ENCODE measurements at places on chromosomes 6 and 20.

GRCh38 chr6:36479256-36479655 is 36.5 kb downstream of the KCTD20 start:
- DNase-seq, result no peak

GRCh38 chr20:48892891-48893290 is 28.6 kb upstream of the ARFGEF2 start:
- DNase-seq, result no peak

- no peak for DNase-seq
These were observed 61.1 kb upstream of the TBX18 start for GRCh38 chr6:84825461-84825860.

GRCh38 chr6:116047173-116047933 is 13.3 kb downstream of the FRK start:
- DNase-seq, result no peak

DNA sequence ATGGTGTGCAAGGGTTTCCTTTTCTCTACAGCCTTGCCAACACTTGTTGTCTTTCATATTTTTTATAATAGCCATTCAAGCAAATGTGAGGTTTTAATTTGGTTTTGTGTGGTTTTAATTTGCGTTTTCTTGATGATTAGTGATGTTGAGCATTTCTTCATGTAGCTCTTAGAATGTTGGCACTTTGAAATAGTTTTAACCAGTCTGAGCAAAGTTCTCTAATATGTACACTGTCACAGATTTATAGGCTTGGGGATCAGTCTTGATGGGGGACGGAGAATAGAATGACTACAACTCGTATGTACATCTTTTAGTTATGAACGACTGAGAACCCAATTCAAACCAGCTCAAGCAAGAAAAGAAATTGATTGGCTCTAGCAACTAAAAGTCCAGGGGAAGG is 1003.1 kb downstream of the KIF16B start:
- no peak for DNase-seq

GRCh38 chr6:134934793-134935485 is 15.0 kb downstream of the ALDH8A1 start:
- no peak for DNase-seq

DNA sequence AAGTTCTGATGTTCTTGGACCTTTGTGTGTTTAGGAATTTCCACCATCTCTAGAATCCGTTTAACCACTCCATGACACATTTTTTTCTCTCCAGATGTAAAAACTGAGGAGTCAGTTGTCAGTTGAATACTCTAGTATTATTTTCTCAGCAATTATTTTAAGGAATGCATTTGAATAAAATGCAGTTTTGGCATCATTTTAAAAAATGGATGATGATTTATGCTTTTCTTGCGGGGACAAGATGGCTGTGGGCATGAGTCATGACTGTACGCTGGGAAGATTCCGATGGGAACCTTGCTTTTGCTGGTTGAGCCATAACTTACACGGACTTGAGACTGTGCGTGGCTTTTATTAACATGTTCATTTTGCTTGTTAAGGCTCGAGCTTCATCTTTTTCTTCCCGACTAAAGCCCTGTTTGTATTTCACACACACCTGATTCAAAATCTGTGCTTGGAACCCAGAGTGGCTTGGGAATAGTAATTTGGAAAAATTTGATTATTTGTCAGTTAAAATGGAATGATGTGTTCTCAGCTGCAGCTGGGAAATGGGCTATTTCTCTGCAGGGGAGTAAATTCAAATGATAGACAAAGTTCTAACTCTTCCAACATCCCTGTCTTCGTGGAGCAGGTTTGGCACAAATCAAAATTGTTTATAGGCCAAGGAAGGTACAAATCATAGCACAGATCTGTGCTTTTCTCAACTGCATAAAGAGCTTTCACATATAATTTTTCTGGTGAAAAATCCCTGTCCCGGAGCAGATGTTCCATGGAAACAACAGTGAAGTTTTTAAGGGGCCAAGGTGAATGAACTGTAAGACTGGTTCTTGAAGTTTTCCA is 470.5 kb upstream of the JAG1 start:
- no peak for DNase-seq

GRCh38 chr6:130760006-130760405 is 67.2 kb upstream of the SMLR1 start:
- DNase-seq, result peak; percentile 14

GRCh38 chr20:50285376-50286173 is 94.9 kb downstream of the CEBPB start:
- no peak for DNase-seq

DNA sequence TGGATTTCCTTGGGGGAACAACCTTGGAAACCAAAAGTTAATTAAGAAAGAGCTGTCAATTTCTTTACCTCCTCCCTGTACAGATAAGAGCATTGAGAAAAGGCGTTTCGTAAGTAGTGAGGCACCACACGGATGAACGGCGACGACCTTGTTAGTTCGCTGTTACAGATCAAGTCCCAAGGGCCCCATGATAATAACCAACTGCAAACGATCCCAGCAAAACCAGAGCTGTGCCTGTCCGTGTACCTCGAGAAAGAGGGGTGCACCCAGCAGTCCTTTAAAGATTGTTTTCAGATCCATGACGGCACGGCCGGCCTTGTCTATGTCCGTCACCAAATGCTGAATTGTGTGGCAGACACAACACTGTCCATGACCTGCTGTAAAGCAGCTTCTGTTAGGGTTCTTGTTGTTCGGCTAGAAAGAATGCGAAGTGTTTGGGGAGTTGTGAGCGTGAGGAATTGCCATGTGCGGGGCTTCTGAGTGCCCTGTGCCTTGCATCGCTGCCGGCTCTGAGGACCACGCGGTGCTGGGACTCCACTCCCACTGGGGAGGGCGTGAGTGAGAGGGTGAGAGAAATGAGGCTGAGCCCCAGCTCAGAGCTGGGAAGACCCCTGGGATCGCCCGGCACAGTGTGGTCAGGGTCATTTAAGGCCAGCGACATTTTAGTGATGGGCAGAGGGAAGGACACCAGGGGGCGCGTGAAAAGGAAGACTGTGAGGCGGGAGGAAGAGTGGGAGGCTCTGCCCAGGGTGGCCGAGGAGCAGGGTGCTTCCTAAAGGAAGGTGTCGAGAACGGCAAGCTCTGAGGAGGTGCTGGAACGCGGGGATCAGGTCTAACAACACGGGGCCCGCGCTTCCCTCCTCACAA is 136.8 kb upstream of the RPS6KA2 start:
- no peak for DNase-seq

- DNase-seq, result no peak
These were observed 8.9 kb downstream of the CYP21A2 start for GRCh38 chr6:32047084-32047478.

DNA sequence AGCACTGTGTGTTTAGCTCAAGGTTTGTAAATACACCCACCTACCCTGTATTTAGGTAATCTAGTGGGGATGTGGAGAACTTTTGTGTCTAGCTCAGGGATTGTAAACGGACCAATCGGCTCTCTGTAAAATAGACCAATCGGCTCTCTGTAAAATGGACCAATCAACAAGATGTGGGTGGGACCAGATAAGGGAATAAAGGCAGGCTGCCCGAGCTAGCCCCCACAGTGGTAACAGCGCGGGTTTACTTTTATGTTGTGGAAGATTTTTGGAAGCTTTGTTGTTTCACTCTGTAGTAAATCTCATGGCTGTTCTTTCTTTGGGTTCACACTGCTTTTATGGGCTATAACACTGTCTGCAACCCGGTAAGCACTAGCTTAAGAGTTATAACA is 32.1 kb upstream of the RANBP9 start:
- DNase-seq, result no peak

DNA sequence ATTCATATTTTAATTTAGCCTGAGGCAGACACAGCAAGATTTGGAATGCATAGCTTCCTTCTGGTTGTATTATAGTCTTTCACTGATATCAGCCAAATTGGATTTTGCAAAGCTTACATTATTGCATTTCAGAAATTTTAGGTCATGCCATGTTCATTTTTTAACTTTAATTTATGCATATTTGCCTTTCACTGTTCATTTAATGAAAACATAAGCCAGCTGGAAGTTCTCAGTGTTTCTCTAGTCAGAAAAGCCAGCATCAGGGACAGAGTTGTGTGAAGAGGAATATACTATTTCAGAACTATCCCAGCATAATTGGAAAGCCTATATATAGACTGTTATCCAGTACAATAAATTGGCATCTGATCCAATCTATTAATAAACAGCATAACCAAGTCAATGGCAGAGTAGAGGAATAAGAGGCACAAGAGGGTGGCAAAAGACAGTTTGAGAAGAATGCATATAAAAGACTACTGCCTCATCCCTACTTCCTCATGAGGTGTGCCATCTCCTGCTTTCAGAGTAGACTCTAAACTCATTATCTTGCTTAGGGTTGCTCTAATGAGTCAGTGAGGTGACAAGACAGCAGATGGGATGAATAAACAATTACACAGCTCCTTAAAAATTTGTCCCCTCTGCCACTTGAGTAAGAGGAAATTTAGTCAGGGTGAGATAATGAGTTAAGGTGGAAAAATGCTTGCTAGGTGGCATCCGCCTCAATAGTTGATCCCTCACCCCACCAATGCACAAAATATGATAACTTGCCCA is 159.8 kb upstream of the HCRTR2 start:
- DNase-seq, result no peak

DNA sequence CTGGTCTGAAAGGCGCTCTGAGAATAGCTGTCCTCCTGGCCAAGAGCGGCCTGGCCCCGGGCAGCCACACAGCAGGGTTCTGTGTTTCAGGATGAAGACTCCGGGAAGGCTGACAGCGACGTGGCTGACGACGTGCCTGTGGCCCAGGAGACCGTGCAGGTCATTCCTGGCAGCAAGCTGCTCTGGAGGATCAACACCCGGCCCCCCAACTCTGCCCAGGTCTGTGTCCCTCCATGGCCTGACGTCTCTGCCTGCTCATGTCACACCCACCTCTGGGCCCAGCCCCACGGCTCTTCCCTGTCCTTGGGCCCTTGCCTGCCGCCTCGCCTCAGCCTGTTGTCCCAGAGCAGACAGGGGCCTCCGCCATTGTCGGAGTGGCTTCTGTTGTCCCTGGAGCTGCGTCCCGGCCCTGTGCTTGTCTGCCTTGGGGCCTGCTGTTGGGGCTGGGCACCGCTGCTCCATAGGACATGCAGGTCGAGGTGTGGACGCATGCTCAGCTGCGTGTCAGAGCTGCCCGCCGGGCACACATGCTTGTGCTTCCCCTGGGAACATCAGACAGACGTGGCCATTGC is 16.2 kb upstream of the ADRM1 start:
- no peak for DNase-seq

GRCh38 chr6:14180609-14181008 is 63.0 kb downstream of the CD83 start:
- DNase-seq, result no peak

GRCh38 chr6:82176616-82177015 is 70.9 kb downstream of the IBTK start:
- no peak for DNase-seq

DNA sequence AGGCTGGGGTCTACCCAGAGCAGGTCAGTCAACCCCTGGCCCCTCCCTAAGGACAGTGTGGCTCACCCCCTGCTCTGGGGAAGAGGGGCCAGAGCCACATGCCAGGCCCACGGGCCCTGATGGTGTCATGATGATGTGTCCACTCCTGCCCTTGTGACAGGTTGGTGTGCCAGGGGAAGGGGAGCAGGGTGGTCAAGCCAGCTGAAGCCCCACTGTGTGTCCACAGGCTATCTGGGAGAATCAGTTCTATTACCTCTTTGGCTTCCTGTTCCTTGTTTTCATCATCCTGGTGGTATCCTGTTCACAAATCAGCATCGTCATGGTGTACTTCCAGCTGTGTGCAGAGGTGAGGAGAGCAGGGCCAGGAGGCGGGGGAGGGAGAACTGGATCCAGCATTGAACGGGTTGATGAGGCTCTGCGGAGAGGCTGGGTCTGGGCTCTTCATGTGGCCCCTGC is 47.7 kb downstream of the PLAGL2 start:
- no peak for DNase-seq

DNA sequence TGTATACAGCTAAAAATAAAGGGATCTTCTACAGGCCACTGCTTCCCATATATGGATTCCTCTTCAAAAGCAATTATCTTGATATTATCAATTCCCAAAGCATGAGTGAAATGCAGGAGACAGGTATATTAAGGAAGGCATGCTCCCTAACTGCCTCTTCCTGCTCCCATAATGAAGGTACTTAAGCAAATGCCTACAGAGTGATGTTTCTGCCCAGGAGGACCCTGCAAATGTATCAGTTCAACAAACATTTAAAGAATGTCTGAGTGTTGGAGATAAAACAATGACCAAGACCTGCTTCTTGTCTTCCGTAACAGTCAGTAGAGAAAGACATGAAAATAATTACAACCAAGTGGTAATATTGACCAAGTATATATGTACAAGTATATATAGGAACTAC is 4.2 kb downstream of the UBE2J1 start:
- DNase-seq, result no peak

DNA sequence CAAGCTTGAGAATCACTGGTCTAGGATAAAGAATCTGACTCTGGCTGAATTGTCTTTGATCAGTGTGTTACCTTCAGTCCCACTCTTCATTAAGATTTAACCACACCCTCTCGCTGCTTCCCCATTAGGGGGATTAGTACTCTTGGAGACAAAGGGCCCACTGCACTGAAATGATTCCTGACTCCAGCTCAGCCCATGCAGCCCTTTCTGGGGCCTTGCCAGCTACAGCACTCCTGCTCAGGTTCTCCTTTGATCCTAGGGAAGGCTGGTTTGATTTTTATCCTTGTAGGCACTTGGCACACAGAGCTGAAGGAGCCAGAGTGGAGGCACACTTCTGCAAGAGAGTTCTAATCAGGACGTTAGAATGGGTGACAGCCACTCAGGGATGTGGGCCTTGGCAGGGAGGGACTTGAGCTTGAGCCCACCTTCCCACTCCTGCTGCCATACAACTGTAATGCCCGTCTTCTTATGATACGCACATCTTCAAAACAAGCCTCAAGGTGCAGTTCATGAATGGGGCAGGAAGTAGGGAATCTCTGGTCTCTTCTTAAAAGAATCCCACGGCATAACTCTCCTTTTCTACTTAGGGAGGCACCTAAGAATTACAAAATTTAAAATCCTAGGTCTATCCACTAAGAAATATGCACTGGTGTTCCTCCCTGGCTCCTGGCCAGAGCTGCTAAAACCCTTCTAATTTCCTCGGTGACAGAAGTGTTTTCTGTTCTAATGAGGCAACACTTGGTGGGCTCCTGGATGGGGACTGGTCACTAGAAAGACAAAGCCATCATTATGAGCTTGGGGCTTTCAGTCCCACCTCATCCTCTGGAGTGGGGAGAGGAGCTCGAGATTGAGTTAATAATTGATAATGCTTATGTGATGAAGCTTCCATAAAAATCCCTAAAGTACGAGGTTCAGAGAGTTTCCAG is 1.5 kb upstream of the SLA2 start:
- no peak for DNase-seq

DNA sequence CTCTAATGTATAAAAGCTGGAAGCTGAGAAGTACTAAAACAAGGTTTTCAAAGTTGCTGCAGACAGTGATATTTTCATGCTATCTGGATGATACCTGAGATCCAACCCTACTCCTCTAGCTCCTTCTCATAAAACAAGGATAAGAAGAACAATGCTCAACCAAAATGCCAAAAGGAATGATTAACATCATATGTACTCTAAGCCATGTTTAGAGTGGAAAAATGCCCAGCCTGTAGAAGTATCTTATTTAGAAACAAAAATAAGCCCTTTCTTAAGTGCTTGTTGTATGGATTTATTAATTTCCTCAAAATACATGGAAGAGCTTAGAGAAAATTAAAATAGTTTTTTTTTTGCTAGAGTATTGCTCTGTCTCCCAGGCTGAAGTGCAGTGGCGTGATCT is 23.7 kb downstream of the ECHDC1 start:
- DNase-seq, result no peak
